ENCODE measurements at places on chromosomes 6 and 20.

- DNase-seq = no peak
Measured at GRCh38 chr6:65229825-65230224, 477.2 kb downstream of the EYS start.

DNA sequence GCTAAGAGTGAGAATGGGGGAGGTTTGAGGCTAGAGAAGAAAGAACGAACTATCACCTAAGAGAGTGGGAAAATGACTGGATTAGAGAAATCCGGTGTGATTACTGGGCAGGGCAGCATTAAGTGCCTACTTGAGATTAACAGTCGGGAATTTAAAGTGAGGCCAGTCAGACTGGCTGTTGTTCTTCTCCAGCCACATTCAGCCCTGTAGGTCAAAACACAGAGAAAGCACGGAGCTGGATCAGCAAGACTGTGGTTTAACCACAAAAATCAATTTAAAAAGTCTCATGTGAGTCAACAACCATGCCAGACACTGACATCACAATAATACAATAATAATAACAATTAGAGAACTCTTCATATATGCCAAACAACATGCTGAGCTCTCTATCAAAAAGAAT is 301.9 kb upstream of the SGK1 start:
- no peak for DNase-seq

DNA sequence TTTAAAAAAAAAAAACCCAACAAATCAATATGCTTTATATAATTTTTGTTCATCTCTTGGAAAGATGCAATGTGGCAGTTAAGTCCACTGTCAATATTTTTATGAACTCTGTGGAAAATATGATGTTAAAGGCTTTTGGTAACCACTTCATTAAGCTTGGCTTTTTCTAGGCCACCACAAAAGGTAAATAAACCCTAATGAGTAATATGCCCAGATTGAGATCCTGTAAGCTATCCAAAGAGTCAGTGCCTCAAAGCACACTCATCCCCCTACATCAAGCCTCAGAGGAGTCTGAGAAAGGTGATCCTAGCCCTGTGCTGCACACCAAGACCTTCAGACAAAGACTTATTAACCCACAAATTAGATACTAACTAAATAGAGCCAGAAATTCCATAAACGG is 121.1 kb downstream of the CDC5L start:
- DNase-seq = no peak

- DNase-seq = no peak
Measured at GRCh38 chr6:76706086-76706485, 633.6 kb upstream of the IMPG1 start.

GRCh38 chr6:152160346-152160745 is 352.9 kb downstream of the ESR1 start:
- no peak for DNase-seq

DNA sequence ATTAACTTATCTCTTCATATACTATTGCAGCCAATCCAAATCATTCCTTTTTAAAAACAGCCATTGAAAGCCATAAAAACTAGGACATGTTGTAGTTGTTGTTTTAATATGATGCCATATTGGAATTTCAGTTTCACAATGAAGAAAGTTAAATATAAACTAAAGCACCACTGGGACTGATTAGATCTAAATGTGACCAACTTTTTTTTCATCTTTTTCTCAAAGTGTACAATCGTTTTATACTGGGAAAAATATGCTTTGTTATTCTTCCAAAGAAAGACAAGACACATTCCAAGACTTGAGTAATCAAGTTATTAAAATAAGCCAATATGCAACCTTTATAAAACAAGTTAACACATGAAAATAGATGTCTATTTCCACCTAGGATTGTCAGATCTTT is 68.5 kb downstream of the THEMIS start:
- no peak for DNase-seq

DNA sequence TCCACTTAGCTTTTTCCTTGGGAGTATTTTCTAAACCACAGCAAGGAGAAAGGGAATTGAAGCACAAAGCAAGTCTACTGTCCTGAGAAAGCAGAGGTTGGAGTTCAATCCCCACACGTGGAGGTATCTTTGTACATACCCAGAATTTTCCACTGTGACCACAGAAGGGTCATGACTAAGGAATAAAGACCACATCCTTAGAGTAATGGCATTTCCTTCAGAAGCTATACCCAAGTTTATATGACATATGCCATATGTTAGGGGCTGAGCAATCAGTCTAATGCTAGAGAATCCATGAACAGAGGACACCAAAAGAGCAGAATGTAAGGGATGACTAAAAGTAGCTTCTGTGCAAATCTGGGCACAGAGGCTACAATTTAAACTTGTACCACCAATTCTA is 46.4 kb downstream of the ATG5 start:
- DNase-seq = no peak

GRCh38 chr6:143332153-143332845 is 118.2 kb downstream of the ADAT2 start:
- no peak for DNase-seq

GRCh38 chr6:150536835-150537234 is 62.9 kb upstream of the PLEKHG1 start:
- DNase-seq = no peak

- no peak for DNase-seq
Measured at GRCh38 chr6:19714434-19715166, 122.6 kb upstream of the ID4 start.

DNA sequence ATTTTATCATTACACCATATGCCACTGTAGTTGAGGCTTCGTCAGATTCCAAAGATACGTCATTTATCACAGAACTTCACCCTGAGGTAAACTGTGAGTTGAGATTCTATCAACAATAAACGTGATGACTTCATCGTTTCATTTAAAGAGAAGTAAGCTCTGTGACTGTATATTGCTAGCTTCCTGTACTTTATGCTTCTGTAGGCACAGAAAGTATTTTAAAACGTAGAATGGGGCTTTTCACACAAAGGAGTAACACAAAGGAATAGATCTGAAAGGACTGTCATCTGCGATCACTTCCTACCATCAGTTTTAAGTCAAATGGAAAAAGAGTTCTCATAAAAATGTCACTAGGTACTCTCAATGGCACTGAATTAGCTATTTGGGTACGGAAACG is 234.4 kb upstream of the MCHR2 start:
- DNase-seq = no peak

GRCh38 chr6:134482593-134483270 is 164.8 kb upstream of the SGK1 start:
- no peak for DNase-seq

DNA sequence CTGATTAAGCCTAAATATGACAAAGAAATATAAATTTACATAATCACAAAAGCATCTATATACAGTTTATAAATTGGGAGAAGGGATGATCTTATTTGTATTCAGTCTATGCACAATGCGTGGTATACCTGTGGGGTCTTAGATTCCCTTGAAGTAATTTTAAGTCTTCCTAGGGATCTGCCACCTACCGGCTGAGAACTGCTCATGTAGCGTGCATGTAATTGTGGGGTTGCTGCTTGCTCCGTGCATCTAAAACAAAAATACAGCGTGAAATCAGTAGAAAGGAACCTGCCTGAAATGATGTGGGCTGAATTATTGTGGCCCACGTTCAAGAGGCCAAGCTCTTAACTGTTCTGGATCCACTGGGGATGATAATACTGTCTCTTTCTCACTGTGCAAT is 187.3 kb downstream of the MBOAT1 start:
- DNase-seq = no peak

DNA sequence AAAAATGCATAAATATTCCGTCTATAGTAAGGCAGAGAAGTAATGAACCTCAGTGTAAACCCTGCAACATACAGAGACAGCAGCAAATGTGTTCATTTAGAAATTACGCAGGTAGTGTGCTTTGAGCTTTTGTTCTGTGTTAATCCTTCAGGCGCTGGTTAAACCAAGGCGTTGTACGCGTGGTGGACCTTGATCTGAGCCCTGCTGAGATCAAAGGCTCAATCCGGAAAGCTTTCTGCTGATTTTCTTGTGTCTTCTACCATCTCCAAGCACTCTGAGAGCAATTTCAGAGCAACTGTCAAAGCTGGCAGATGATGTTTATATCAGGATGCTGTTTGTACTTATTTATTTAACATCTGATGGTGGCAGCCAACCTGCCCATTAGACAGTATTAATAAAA is 382.8 kb downstream of the CDH26 start:
- no peak for DNase-seq

GRCh38 chr6:165663736-165664558 is 906 bp upstream of the PDE10A start:
- no peak for DNase-seq

DNA sequence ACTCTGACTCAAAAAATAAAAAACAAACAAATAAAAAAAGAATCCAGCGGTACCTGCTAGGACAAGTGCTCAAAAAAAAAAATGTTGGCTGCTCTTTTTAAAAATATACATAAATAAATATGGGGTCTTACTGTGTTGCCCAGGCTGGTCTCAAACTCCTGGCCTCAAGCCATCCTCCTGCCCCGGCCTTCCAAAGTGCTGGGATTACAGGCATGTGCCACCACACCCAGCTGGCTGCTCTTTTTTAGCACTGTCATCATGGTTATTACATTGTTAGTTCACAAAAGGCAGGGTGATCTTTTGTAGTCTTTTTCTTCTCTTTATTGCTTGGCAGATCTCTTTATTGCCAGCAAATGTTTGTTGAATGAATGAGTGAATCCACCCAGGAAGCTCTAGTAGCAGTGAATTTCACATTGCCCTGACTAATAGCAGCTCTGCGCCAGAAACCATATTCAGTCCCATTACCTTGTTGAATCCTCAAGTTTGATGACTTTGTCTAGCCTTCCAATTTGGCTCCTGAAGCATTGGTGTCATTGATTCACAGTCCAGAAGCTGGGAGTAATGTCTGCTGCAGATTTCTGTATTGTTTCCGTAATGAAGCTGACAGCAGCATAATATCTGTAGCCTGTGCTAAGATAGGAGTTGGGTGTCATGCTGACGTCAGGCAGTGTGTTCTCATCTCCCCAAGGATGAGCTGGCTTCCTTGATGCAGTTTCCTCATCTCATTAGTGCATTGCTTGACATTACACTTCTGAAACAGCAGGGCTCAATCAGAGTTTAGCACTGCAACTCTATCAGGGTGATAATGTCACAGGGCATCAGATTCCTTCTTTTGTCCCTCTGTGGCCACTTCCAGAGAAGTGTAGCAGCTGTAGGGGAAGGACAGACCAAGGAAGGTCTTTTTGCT is 84.9 kb upstream of the TGM3 start:
- no peak for DNase-seq
